ENCODE measurements at places on chromosomes 3 and 15. TPM values are rescaled to one million over a fixed set of nuclear protein-coding genes. Genes with fewer than 3 reads are reported as not detected.

DNA sequence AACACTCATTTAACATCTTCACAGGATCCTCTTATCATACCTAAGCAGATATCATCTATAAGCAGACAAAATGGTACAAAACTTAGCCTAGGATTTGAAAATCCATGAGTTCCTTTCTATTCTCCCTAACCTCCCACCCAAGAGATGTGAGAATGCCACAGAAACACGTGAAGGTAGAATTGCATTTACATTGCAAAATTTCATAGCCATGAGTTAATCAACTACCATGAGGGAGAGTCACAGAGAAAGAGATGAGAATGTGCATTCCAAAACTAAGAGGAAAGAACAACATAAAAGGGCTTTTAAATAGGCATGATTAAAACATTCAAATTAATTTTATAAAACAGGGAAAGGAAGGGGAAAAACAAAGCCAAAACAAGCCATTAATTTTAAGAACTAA is 806.2 kb downstream of the NTRK3 start:
- no peak overlapping the region for H3K27ac ChIP-seq
- H3K4me3 ChIP-seq: no peak overlapping the region

DNA sequence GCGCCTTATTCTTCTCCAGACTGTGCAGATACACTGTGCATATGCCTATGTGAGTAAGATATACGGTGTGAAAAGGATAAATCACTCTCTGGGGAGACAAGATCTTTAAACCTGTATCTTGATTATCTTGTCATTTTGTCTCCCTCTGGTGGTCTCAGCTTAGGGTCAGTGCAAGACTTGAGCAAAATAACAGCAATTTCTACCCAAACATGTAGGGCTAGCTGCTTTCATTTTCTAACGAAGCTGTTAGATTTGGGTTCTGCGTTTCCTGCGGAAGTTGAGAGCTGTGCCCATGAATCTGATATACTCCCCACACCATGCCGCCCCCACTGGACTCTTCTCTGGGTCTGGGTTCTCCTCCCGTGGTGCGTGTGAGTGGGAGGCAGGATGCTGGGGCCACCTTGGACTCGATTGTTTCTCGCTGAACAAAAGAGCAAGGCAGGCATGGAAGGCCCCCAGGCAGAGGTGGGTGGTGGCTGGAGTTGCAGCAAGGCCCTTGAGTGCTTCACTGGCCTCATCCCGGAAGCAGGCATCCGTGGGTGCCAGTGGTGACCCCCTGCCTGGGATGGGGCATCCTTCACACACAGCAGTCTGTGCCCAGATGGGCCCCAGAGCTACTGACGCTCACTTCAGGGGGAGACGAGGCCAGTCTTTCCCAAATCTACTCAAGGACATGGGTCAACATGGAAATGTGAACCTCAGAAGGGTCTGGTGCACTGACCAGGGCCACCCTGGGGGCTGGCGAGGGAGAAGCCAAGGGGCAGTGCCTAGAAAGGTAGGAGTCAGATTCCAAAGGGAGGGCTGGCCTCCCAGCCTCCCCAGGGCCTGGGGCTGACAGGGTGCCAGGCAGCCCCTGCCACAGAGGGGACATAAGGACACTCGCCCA is 179.6 kb downstream of the NSMCE3 start:
- no peak overlapping the region for H3K27ac ChIP-seq
- no peak for DNase-seq
- H3K4me1 ChIP-seq: no peaks in the 10 kb centered on the region

The CD96 gene
- not detected for total RNA-seq

GRCh38 chr15:70327856-70328678 is 230.3 kb upstream of the TLE3 start:
- H3K4me3 ChIP-seq: no peak overlapping the region
- DNase-seq: peak; percentile 29
- H3K27ac ChIP-seq: no peak overlapping the region
- peaks cover 8% of the 10 kb centered on the region for H3K4me1 ChIP-seq
- no peaks in the 10 kb centered on the region for H3K36me3 ChIP-seq
- H3K27me3 ChIP-seq: no peaks in the 10 kb centered on the region

DNA sequence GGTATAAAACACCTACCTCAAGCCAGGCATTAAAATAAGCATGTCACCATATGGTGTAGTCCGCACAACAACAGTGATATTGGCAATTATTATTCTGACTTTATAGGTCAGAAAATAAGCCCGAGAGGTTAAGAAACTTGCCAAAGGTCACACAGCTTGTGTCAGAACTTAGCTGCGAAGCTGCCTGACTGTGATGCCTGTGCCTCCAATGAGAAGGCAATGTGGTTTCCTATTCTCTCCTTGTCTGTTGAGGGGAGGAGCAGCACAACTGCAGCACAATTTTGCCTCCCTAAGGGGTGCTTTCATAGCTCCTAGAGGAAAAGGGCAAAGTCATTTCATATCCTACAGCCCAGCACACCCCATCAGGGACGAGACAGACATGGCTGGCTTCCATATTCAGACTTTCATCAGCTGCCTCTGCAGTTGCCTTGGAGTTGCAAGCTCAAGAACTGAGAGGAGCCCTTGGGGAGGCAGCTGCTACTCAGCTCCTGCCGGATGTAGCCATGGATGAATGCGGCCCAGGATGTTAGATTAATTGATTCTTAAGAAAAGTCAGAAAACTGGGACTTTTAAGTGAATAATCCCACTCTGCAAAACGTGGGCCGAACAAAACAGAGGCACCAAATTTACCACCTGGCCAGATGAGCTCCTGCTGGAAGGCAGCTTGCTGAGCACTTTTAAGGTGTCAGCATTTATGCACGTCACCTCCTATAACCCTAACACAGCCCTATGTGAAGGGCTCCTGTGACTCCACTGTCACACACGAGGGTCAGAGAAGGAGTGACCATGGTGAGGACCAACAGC is 38.5 kb downstream of the MYO5C start:
- no peaks in the 10 kb centered on the region for H3K27me3 ChIP-seq
- H3K27ac ChIP-seq: peak overlapping the region; percentile 40
- DNase-seq: no peak
- no peaks in the 10 kb centered on the region for H3K36me3 ChIP-seq

- no peaks in the 10 kb centered on the region for H3K36me3 ChIP-seq
- DNase-seq: peak; percentile 23
- peaks cover 4% of the 10 kb centered on the region for H3K4me1 ChIP-seq
- no peaks in the 10 kb centered on the region for H3K27me3 ChIP-seq
- peak overlapping the region; percentile 56 for H3K4me3 ChIP-seq
These were observed 12.0 kb upstream of the SHC4 start for GRCh38 chr15:48975472-48976419.

DNA sequence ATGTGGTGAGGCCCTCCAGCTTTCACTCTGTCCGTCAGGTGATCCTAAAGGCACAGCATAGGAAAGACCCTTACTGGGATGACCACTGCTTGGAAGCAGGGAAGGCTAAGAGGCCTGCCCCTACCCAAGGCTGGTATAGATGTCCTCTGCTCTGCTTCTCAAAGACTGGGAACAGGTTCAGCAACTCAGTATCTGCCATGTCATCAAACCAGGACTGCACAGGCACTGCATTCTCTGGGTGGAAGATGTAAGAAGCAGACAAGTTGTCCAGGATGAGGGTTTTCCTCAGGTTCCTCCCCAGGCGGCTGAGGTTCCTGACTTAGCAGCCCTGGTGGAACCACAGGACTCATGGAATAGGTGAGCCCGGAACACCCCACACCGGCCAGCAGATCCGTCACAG is 4.7 kb downstream of the FAM98B start:
- H3K36me3 ChIP-seq: no peaks in the 10 kb centered on the region
- H3K27ac ChIP-seq: no peak overlapping the region
- no peaks in the 10 kb centered on the region for H3K27me3 ChIP-seq
- peaks cover 26% of the 10 kb centered on the region for H3K4me1 ChIP-seq

The EFCC1 gene
- total RNA-seq: 0.26 TPM

DNA sequence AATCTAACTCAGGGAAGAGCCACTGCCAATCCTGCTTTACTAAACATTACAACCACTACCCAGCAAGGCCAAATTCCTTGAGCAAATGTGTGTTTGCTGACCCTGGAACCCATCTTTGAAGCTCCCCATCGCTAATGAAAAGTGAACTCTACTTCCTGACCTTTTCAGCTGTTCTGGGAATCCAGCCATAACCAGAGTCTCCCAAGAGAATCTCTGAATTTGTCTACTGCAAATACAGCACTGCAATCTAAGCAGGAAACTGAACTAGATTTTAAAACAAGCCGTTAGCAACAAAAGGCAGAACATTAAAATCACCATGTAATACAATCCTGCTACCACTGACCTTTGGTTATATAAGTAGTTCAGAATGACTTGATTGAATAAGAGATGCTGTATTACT is 309.2 kb downstream of the MAGI1 start:
- H3K36me3 ChIP-seq: no peaks in the 10 kb centered on the region
- DNase-seq: no peak
- peaks cover 11% of the 10 kb centered on the region for H3K4me1 ChIP-seq

DNA sequence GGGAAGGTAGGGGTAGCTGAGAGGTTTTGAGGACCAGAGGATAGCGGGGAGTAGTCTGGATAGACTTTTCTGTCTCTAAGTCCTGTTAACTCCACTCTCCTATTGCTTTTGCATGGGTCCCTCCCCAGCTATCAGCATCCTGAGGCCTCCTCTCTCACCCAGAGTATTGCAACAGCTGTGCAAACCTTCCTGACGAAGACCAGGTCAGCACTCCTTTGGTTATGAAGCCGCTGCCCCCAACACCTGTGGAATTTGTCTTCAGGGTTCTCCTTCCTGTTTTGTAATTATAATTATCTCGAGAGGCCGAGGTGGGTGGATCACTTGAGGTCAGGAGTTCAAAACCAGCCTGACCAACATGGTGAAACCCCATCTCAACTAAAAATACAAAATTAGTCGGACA is 24.8 kb downstream of the TYRO3 start:
- H3K36me3 ChIP-seq: no peaks in the 10 kb centered on the region
- no peaks in the 10 kb centered on the region for H3K27me3 ChIP-seq
- no peak for DNase-seq
- H3K4me1 ChIP-seq: no peaks in the 10 kb centered on the region

DNA sequence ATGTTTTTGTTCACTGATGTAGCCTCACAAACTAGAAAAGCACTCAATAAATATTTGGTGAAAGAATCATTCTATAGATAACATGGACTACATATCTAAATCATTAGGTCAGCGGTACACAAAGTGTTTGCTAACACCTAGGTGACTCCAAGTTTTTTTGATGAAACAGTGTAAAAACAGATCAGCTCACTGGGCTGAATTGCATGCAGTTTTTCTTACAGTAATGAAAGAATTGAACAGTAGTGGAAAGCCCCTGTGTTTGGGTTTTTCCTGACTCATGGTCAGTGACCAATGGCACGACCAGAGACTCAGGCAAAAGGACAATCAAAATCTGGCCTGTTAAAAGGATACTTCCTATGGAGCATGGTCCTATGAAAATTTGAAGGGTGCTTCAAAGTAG is 384.3 kb upstream of the EPHA6 start:
- H3K36me3 ChIP-seq: no peaks in the 10 kb centered on the region
- DNase-seq: no peak
- no peak overlapping the region for H3K27ac ChIP-seq
- H3K4me1 ChIP-seq: no peaks in the 10 kb centered on the region
- no peaks in the 10 kb centered on the region for H3K27me3 ChIP-seq

DNA sequence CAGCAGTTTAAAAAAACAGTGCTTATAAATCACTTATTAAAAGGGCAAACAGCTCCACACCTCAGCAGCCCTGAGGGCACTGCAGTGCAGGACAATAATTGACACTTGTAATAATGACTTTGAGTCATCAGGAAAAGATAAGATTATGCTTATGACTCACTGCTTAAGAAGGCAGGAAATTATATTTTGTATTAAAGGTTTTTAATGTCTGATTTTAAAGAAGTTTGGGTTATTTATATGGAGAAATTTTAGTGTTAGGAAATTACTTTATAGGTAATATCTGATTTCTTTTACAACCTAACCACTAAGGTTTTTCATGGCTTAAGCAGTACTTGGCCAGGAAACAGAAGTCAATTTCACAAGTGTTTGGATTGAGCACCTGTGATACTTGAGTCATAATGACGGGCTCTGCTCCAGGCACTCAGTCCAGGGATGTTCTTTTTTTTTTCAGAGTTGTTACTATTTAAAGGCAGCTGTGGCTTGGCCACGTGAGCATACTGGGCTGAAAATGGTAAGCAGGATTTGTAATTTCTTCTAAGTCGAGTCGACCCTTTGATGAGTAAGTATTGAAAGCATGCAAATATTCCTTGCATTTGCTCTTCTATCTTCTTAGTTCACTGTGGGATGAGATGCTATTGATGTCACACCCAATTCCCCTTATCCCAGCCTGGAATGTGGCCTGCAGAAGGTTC is 21.6 kb upstream of the SLC6A20 start:
- H3K27me3 ChIP-seq: no peaks in the 10 kb centered on the region
- no peak overlapping the region for H3K4me3 ChIP-seq
- no peaks in the 10 kb centered on the region for H3K36me3 ChIP-seq
- peak overlapping the region; percentile 96 for H3K27ac ChIP-seq

- H3K4me3 ChIP-seq: no peak overlapping the region
- no peaks in the 10 kb centered on the region for H3K36me3 ChIP-seq
- peaks cover 27% of the 10 kb centered on the region for H3K4me1 ChIP-seq
- DNase-seq: no peak
- H3K27me3 ChIP-seq: no peaks in the 10 kb centered on the region
These were observed 34.1 kb downstream of the PTPN9 start for GRCh38 chr15:75545064-75545463.

DNA sequence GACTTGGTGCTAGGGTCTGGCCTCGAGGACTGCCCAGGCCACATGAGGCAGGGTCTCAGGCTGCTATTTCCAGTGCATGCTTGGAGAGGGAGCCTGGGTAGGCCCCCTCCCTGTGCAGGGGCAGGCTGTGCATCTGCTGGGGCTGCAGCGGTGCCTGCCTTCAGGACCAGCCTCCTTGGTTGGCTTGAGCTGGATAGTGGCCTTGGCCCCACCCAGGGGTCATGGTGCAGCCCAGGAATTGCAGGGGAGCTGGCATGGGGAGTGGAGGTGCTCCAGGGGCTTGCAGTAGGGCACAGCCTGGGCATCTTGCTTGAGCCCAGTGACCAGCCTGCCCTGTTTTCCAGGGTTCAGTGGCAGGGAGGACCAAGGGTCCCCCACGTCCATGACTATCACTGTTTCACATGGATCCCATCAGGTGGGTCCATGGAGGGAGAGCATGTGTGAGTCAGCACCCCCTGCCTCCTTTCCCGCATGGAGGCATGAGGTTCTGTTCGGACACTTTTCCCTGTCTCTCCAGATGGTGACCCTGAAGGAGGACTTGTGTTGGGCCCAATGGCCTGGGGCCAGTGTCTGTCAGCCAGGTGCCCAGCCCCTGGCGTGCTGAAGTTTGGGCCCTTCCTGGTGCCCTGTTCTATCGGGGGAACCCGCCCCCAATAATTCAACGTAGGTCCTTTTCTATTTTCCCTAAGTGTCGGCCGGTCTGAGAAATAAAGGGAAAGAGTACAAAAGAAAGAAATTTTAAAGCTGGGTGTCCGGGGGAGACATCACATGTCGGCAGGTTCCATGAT is 218.6 kb downstream of the SNRPN start:
- H3K27ac ChIP-seq: no peak overlapping the region
- H3K4me3 ChIP-seq: no peak overlapping the region
- DNase-seq: no peak

The FSTL1 gene
- 34.6 TPM for total RNA-seq

- H3K4me3 ChIP-seq: no peak overlapping the region
- no peak for DNase-seq
- no peaks in the 10 kb centered on the region for H3K27me3 ChIP-seq
- no peaks in the 10 kb centered on the region for H3K36me3 ChIP-seq
- no peak overlapping the region for H3K27ac ChIP-seq
These were observed 20.4 kb downstream of the ABI3BP start for GRCh38 chr3:100972867-100973266.

The UACA gene
- 146 TPM for total RNA-seq

GRCh38 chr3:187726564-187726963 is 18.7 kb downstream of the BCL6 start:
- peak overlapping the region; percentile 73 for H3K27ac ChIP-seq
- H3K4me3 ChIP-seq: no peak overlapping the region
- no peak for DNase-seq
- peaks cover 23% of the 10 kb centered on the region for H3K36me3 ChIP-seq

Measured in gastrocnemius medialis (tissue), 4 donors.